ENCODE measurements at places on chromosomes 3 and 15.
A peak's percentile ranks its signal among the peaks of the same experiment; 100 is the strongest.

DNA sequence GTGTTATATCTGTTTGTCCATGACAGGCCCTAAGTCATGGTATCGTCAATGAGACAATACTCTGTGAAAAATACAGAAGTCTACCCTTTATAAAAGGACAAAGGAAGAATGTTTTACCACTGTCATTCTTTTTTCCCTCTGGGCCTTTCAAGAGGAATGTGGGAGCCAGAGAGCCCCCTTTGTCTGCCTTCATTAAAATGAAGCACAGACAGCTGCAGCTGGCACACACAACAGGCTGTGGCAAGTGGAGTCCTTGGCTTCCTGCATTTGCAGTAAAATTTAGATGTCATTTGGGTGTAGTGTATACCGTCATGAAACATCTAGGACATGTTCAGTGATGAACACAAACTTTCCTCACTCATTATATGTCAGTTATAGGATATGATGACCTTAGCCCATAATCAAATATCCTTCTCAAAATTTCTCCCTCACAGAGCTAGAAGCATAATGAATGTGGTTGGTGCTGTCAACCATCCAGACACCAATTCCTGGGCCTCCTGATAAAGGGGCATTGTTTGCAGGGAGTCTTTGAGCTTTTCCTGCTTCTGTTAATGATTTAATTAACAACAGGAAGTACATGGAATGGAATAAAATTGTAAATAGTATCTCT lies 76.4 kb downstream of the DHX36 start:
- DNase-seq: no peak

- no peak for DNase-seq
Measured at GRCh38 chr3:108100906-108101660, 10.3 kb upstream of the CD47 start.

DNA sequence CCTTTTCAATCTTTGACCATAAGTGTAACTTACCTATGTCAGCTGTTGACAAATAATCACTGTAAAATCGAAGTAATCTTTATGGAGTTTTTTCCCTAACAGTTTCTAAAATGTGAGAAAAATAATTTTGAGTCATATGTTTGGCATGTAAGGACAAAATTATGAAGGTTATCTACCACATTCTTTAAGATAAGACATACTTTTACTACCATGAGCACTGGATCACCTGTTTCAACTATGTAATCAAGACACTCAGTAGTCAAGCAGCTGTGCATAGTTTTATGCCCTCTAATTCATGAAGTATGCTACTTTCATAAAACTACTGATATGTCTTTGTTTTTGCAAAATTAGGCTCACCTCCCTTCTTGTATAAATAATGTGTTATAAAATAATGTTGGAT lies 12.1 kb downstream of the FGF7 start:
- no peak for DNase-seq

- DNase-seq: peak; percentile 78
Measured at GRCh38 chr3:39101022-39101689, 6.3 kb downstream of the GORASP1 start.

GRCh38 chr15:98899272-98900021 lies 108.1 kb downstream of the PGPEP1L start:
- no peak for DNase-seq

- no peak for DNase-seq
Measured at GRCh38 chr3:191300422-191300821, 28.8 kb upstream of the CCDC50 start.

GRCh38 chr3:59392116-59392515 lies 342.3 kb upstream of the CFAP20DC start:
- no peak for DNase-seq

GRCh38 chr15:68795298-68795848 lies 25.3 kb downstream of the ANP32A start:
- DNase-seq: peak; percentile 96

- peak; percentile 78 for DNase-seq
Measured at GRCh38 chr3:99808163-99808794, 9.4 kb upstream of the CMSS1 start.

DNA sequence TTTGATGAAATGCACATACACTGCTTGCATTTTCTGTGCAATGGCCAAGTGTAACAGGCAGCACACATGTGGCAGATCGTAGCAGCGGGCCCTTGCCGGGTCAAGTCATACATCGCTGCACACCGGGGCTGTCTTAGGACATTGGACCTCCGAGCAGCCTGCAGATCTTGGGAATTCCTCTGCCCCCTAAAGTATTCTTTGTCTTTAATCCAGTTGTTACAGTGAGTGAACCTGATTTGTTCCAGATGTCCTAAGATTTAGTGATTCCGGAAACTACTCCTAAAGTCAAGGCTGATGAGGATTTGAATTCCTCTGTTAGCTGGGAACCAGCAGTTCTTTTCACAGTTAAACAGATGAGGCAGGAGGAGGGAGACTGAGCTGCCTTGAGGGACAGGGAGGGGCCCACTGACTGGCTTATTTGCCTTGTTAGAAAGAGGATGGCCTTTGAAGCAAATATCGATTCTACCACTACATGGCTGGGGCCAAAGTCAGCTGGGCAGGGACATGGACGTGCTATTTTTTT lies 190.7 kb upstream of the CTDSPL start:
- DNase-seq: no peak

DNA sequence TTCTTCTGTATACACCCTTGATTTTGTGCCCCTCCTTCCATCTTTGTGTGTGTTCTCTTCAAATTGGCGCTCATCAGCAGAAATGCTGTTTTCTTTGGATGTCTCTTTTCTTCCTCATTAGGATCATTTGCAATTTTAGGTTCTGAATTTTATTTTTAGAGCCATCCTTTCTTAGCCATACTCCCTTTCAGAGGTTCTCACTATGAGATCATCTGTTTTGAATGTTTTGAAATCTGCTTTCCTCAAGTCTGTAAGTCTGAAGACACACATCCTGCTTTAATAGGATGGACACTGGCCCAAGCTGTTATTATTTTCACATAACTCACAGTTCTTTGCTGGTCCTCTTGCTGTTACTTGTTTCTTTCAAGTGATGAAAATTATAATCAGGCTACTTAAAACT lies 124.8 kb downstream of the BDH1 start:
- no peak for DNase-seq

DNA sequence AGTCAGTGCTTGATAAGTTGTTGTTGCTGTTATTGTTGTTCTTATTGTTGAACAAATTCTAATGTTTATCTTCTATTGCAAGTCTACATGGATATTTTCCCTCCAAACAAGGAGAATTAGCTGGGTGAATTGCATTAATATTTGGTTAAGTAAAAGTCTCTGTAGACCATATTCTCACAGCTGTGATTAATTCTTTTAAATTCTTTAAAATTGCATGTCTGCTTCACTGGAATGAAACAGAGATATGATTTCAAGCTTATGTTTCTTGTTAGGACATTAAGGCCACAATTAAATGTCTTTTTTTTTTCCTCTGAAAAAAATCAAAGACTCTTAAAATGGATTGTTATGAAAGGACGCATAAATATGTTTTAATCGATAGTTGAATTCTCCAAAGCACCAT lies 153.4 kb downstream of the EBLN2 start:
- no peak for DNase-seq

- DNase-seq: no peak
Measured at GRCh38 chr3:61008153-61008997, 242.9 kb downstream of the FHIT start.

DNA sequence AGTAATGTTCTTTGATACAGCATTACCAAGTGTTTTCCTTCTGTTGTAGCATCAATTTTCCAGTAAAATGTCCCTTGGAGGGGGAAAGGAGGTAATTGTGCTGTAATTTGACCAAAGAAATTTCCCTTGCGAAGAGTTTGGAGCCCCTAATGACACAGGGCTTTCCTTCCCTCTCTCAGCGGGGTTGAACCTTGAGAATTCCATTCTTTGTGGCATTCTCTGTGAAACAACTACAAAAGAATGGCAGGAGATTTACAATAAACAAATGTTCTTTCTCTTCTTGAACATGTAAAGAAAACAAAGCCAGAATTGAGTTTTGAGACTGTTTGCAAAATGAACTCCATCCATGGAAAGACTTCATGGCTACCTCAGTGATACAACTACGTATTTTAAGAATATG lies 53.4 kb downstream of the SIDT1 start:
- DNase-seq: no peak

DNA sequence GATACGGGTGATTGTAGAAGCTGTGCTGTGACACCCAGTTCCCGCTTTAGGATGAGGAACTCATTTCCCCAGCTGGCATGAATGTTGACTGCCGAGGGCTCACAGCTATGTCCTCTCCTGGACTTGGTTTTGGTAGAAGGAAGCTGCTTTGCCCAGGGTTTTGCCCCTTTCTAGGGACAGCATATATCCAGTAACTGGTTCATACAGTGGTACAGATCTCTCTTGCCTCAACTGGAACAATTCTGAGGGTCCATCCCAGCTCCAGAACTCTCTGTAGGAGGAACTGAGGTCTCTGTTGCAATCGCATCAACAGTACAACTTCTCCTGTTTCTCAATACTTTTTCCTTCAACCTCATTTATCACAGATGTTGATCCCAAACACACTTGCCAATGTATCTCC lies 54.5 kb upstream of the FNDC3B start:
- DNase-seq: no peak

DNA sequence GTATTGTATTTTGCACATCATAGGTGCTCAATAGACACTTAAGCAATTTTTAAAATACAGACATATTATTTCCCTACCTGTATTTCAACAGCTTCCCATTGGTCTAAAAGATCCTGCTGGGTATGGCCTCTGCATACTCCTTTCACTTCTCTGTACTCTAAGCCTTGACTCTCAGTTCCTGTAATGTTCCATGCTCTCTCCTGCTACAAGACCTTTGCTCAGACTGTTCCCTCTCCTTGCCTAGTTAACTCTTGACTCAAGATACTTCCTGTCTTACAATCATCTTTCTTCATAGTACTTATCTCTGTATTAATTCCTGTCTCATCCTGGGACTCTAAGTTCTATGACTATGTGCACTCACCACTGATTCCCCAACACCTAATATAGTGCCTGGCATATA lies 1.7 kb downstream of the SCN11A start:
- DNase-seq: no peak

DNA sequence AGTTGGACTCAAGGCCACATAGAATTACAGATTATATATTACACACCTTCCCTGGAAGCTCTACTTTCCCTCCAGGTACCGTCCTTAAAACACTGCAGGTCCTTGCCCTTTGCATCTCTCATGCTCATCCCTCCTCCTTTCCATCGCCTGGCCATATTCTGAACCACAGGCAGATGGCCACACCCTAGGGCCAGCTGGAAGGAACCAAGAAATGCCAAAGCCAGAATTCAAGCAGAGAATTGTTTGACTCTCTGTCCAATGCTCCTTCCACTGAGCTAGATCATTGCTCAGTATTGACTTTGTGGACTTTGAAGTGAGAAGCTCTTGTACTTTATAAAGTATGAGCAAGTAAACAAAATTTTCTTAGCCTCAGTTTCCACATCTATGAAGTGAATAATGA lies 170.3 kb upstream of the SLC24A5 start:
- no peak for DNase-seq
